HFFc6 (cell line): ENCODE measurements at places on chromosomes 2 and 18. TPM values are rescaled to one million over a fixed set of nuclear protein-coding genes. Genes with fewer than 3 reads are reported as not detected.

The SCG2 gene
- total RNA-seq, result 0.15 to 0.85 TPM (median 0.84 TPM) in 3 replicates

The FHL2 gene
- 207 to 259 TPM (median 218 TPM) in 3 replicates for total RNA-seq

The RAB11FIP5 gene
- 81.6 to 89.3 TPM (median 84.2 TPM) in 3 replicates for total RNA-seq

DNA sequence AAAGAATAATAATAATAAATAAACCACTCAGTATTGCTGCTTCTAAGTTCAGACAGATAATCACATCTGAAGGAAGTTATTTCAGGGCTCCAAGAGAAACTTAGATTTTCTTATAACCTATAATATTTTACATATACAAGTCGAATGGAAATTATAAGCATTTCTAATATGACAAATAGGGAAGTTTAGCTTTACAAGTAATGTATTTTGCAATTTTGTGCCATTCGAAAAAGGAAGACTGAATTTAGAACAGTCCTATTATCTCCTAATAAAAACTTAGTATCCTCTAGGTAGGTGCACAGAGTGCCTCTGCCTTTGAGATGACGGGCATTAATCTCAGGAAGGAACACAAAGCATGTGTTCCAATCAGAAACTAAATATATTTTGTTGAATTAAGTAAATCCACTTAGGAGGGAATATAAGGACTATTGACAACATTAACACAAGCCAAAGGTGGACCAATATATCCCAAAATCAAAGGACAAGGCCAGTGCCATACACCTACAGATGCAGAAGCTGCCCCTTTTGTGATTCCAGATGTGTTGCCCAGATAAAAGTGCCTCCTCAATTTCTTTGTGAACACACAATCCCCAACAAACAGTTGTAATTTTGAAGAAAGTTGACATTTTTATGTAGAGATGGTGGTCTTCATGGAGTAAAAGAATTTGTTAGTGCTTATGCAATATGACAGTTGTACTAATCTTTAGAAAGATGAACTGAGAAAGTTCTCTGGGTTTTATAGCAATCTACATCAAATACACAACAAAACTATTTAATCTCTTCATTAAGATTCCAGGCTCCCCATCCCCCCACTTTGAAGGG, 36.6 kb downstream of the PTCD3 start:
- no peak for DNase-seq

DNA sequence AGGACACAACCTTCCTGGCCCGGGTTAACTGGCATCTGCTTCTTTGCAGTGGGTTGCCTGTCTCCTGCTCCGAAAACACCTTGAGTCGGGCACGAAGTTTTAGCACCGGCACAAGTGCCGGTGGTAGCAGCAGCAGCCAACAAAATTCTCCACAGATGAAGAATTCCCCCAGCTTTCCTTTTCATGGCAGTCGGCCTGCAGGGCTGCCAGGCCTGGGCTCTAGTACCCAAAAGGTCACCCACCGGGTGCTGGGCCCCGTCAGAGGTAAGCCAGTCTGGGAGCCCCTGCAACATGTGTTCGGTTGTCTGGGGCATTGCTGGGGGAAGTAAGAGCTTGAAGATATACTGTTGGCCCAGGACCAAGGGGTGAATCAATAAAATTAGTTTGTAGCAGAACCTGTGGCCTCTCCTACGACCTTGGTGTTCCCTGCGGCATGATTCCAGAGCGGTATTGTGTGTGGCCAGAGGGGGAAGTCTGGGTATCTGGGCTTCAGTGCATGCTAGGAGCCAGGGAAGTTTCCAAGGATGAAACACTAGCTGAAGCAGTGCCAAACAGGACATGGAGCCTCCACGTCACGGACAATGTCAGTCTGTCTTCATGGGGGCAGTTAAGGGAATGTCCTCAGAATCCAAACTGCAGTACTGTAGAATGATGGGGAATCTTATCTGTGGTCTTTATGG, 7.8 kb downstream of the AGBL5 start:
- no peak for DNase-seq

- no peak for DNase-seq
These were observed 618 bp upstream of the CHN1 start for GRCh38 chr2:175005733-175006264.

- DNase-seq, result peak; percentile 38
These were observed 39.3 kb downstream of the AP1S3 start for GRCh38 chr2:223797811-223798721.

- peak; percentile 52 for DNase-seq
These were observed 1.7 kb upstream of the PPP4R1 start for GRCh38 chr18:9616049-9616448.

DNA sequence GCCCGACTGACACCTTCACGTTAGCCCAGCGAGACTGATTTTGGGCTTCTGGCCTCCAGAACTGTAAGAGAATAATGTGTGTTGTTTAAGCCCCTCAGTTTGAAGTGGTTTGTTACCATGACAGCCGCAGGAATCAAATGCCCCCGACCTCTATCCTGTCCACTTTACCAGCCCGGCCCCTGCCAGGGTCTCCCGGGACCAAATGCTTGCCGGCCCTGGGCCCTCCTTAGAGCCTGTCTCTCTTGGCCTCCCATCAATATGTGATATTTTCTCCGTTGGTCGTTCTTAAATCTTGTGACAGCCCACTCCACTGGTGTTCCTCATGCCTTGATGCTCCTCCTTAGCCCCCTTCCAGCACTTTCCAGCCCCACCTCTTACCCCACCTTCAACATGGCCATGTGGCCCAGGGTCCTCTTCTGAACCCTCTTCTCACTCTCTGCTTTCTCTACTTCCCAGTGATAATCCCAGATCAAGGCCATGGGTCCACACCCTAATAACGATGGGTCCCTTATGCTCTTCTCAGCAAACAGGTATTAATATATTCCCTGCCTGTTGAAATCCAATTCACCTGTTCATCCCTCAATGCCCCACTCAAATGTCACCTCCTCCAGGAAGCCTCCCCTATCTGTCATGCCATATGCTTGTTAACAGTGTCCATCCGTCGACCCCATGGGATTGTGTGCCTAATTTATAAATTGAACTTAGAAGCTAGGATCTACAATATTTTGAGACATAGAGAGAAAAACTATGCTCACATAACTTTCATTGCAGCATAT, 192.8 kb downstream of the ZFP36L2 start:
- no peak for DNase-seq

DNA sequence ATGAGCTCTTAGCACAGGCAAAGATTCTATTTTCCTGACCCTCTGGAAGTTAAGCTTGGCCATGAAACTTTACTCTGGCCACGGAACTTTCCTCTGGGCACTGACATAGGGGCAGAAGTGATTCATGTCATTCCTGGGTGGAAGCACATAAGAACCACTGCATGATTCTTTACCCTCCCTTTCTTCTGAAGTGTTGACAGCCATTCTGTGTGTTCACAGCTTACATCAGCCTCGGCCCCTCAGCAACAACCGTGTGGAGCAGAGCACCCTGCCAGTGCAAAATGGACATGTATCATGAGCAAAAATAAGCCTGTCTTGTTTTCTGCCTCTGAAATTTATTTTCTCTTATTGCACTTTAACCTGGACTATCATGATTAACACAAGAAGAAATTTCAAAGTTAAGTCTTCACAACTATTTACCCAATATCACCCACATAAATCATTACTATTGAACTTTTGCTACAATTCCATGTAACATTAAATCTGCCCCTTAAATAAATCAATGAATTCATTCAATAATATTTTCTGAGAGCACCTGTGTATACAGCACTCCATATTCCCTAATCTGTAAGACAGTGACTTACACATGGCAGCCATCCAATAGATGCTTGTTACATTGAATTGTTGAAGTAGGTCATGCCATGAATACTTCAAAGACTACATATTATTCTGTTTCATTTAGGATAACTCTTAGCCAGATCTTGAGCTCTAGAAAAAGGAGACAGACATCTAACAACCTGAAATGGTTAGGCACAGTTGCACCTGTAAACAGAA, 531.9 kb downstream of the IRS1 start:
- DNase-seq, result no peak
